ENCODE measurements at places on chromosomes 4 and X.

GRCh38 chrX:70172221-70172620, 5.1 kb upstream of the DGAT2L6 start:
- DNase-seq = no peak

DNA sequence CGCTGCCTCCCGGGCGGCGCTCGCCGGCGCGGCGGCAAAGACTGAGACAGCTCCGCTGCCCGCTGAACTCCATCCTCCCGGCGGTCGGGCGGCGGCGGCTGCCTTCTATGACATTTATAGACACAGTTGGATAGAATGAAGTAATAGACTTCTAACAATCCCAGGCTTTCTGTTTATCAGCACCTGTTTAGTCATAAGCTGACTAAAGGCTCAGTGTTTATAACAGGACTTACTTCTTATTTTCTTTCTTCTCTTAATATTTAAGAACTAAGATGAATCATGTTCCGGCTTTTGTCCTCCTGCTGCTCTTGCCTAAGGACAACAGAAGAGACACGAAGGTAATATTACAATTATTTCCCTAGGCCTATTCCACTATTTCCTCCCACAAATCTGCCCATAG, 3.9 kb downstream of the ARL13A start:
- DNase-seq = no peak

- no peak for DNase-seq
These were observed 449.8 kb downstream of the INPP4B start for GRCh38 chr4:142396279-142396678.

DNA sequence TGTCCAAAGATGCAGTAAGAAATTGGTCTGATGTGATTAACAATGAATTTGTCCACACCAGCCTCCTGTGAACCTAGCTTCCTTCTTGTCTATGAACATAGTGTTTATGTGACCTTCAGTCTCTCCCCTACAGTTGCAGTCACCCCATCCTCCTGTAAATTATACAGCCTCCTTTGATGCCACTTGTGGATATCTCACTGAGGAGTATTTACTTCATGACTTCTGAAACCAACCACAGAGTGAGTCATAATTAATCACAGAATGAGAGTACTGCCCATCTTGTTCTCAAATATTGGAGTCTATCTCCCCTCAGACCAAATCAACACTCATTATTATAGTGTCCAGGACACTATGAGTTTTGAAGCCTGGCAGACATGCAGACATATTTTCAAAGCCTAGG, 27.3 kb upstream of the XAGE2 start:
- DNase-seq = no peak

- DNase-seq = no peak
These were observed 36.7 kb upstream of the TLR3 start for GRCh38 chr4:186032259-186032658.

DNA sequence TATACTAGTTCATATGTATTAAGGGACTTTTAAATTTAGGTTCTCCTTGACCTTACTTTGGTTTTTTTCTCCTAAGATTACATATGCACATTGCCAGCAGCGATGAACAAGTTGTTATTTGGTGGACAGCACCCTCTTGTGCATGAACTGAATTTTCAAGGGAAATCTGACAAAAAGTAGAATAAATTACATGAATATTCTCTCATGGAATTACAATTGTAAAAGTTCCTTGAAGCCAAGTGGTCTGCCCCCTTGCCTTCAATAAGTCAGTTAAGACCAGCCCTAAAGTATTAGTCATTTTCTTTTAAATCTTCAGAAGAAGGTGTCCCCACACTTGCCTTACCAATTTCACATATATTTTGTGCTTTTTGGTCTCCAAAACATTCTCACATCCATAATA, 30.7 kb upstream of the SMARCA5 start:
- peak; percentile 34 for DNase-seq

DNA sequence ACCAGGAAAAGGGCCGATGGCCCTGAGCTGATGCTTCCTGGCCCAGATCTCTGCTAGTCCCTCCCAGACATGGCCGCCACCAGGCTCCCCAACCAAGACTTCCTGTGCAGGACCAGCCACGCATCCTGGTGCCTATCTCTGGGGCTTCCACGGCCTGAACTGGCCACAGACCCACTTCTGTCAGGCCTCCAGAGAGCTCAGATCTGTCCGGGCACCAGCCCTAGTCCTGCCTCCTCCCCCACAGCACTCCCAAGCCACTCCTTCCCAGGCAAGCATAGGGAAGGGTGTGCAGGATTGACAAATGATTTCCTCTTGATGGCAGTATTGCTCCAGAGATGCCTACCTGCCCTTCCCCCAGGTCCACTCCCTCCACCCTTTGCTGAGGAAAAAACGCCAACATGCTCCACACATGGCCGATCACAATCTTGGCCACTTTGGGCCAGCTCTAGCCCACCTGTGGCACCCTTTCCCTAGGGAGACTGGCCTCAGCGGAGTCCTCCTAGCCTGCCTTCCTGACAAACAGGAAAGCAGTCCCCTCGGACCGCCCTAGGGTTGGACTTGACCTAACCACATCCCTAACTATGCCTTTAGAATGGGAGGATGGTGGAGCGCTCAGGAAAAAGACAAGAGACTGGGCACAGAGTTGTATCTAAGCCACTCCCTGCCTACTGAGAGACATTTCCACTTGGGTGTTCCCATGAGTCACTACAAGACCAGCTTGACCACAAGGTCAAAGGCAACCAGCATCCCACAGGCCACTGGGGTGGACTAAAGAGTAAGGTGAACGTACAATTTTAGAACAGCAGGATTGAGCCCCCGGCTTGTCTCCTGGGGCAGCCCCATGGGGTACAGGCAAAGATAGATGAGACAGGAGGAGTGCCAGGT, 277.5 kb upstream of the AGTR2 start:
- no peak for DNase-seq

DNA sequence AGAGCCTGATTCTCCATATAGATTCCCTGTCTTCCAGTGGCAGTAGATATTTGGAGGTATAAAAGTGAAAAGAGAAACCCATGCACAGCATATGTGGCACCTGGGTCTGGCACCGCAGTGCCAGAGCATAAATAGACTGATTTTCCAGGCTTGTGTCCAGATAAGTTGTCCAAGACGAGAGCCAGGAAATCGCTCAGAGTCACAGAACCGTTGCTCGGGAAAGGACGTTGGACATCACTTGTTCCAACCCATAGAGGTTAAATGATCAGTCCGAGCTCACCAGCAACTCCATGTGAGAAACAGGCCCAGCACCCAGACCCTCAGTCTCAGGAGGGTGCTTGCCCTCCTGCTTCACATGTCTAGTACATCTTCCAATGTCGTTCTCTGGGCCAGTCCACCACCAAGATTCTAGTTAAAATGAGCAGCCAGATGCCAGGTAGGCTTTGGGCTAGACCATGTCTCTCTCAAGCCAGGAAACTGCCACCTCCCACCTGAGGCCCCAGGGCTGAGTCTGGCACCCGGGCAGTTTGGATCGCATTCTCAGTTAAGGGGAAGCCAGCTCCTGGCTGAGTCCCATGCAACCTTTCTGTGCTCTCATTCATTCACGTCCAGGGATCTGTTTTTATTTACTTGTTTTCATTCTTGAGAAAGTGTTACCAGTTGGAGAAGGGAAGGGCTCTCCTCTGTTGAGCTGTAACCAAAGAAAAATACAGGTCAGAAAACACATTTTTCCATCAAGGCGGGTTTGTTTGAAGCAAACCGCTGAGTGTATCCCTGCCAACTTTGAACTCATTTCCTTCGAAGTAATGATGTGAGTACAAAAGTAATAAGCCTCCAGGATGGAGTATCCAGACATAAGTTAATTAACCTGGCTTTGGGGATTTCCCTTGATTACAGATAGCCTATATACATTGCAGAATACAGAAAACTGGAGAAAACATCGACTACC, 91.7 kb downstream of the PHOX2B start:
- DNase-seq = no peak

DNA sequence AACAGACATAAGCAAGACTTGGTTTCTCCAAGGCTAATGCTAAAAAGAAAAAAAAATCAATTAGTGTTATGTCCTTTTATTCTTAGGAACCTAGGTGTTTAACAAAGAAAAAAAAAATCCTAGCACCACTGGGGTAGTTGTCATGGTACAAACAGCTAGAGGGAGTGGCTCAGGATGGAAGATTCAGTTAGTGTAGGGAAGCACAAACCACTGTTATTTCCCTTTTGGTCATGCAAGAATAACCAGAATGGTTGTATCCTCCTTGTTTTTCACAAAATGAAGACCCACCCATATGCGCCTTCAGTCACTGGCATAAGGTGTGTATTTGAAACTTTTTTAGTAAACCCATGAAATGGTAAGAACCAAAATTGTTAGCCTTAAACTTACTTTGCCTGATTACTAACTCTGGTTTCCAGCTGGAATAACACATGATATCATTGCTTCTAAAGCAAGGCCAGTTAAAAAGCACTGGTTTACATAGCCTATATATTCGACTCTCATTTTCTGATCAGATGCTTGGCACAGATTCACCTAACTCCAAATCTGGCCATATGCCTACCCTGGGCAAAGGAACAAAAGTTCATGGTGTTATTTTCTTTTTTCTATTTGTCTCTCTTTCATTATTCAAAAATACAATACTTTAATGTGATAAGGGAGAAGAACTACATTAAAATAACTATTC, 132.6 kb downstream of the SCFD2 start:
- DNase-seq = no peak

GRCh38 chrX:49656533-49656932, 39.3 kb downstream of the PAGE1 start:
- DNase-seq = no peak

DNA sequence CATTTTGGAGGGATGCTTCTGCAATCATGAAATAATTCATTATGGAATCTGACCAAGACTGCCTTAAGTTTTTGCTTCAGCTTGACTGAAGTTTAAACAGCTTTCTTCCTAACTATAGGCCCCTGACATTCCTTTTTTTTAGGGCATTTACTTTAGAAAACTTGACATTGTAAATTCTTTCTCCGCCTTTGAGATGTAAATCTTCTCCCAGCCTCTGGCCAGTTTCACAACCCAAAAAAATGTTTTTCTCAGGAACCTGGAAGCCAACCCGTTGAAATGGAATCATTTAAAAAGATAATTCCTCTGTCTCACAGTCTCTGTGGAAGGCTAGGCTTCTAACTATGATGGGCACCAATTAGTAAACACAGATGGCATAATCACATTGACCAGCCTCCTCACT, 710.4 kb upstream of the PABPC4L start:
- DNase-seq = no peak
